ENCODE measurements at places on chromosomes 5 and 9.

- DNase-seq, result no peak
Observed at GRCh38 chr5:122858451-122858850, 13.0 kb downstream of the SNX24 start.

GRCh38 chr9:87607859-87608258 lies 110.2 kb downstream of the DAPK1 start:
- DNase-seq, result peak; percentile 84

- no peak for DNase-seq
Observed at GRCh38 chr9:110429453-110429852, 91.8 kb upstream of the TXNDC8 start.

GRCh38 chr9:137277329-137278041 lies at the start of gene TOR4A:
TSS of gene TOR4A (plus strand) at chr9:137277726. CDS start at chr9:137278690, 964 bp downstream.
- peak; percentile 85 for DNase-seq

- no peak for DNase-seq
Observed at GRCh38 chr5:50749181-50749580, 82.7 kb downstream of the PARP8 start.

GRCh38 chr5:116520771-116521170 lies 53.9 kb downstream of the SEMA6A start:
- no peak for DNase-seq

DNA sequence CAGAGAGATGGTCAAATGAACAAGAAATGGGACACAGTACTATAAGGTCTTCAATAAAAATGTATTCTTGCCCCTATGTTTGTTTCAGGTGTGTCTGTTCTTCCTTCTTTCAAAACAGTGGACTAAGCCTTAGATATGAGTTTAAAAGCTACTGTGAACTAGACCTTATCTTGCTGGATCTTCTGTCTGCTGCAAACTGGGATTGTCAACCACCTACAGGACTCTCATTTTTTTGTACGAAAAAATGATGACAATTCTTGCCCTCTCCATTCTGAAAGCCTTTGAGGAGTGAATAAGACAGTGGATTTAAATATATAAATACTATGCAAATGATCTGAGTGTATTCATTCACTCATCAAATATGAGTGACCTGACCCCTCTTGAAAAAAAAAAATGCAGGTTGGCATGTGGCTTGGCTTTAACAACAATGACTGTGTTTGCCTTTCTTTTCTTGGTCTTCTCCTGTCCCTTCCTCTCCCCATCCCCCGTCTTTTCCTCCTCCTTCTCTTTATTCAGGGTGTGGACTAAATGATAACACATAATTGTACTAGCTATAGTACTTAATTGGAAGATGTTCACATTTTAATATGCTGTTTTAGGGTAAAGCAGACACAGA lies 235.5 kb upstream of the TRIM32 start:
- no peak for DNase-seq

DNA sequence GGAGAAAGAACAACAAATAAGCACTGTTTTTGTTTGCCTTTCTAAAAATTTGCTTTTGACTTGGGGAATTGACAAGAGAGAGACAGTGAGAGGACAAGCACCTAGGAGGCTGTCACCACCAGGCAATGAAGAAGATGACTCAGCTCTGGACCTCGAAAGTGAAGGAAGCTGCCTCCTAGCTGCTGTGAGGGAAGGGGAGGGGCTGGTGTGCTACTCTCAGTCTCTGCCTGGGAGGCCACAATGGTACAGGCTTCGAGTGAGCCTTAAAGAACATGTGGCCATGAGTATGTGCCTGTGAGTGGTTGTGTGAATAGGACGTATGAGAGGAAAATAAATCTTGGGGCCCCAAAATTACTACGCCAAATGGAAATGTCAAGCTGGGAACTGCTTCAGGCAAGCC lies 7.1 kb upstream of the PLK2 start:
- DNase-seq, result peak; percentile 79

- no peak for DNase-seq
Observed at GRCh38 chr5:95735406-95735805, 4.3 kb downstream of the RHOBTB3 start.

GRCh38 chr9:132630811-132631210 lies 39.0 kb downstream of the DDX31 start:
- no peak for DNase-seq

DNA sequence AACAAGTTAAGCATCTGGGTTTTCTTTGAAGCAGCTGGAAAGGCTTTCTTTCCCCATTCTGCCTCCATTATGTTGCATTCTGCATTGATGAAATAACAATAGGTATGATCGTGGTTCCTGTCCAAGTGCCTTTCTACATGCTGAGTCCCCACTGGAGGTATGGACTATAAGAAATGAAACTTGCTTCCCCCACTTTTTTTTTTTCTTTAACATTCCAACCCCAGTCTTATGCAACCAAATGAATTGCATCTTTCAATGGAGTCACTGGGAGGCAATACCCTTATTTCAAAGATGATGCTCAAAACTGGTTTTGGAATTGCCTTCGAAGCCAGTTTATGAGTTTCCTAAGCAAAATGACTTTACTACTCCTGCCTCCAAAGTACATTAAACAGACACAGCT lies 58.9 kb downstream of the ARSB start:
- no peak for DNase-seq

DNA sequence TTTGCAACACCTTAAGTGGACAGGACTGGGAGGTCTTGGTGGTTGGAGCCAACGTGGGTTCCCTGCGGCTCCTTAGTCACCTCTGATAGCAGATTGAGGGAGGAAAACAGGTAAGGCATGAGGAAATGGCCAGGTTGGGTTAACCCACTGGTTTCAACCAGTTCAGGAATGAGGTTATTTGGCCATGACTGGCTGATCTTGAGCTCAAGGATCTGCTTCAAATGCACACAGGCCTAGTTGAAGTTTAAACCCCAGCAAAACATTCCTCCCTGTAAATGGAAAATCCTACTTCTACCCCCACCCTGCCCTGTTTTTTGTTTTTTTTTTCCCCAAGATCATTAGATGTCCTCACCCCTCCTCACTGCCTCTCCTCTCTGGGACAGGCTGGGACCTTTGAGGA lies 3.2 kb upstream of the NUP214 start:
- no peak for DNase-seq

DNA sequence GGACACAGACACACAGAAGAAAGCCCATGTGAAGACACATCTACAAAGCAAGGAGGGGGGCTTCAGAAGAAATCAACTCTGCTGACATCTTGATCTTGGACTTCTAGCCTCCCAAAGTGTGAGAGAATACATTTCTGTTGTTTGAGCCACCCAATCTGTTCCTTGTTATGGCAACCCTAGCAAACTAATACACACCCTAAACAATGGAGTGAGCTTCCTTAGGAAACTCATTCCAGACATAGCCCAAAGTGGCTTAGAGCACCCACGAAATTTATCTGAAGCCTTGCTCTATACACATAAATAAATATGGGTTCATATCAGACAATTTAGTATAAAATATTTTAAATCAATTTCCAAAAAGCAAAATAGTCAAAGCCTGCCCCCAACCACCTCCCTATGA lies 7.6 kb upstream of the TBC1D2 start:
- DNase-seq, result no peak

GRCh38 chr9:18718932-18719331 lies 245.0 kb downstream of the ADAMTSL1 start:
- no peak for DNase-seq

DNA sequence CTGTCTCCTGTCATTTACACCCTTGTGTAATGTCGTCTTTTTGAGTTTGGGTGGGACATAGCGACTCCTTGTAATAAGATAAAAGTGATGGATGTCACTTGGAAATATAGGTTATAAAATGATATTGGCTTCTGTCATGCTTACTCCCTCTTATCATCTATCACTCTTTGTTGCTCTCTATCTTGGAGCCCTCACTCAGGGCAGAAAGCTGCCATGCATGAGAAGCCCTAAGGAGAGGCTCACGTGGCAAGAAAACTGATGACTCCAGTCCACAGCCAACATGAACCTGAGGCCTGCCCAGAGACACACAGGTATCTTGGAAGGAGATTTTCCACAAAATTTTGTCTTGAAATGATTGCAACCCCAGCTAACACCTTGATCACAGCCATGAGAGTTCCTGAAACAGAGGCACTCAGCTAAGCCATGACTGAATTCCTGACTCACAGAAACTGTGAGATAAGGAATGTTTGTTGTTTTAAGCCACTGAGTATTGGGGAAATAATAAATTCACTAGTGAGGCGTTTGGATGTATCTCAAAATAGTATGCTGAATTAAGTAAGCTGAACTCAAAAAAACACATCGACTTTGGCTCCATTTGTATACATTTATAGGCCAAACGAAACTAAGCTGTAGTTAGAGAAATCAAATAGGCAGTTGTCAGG lies 216.7 kb downstream of the CDH18 start:
- no peak for DNase-seq

DNA sequence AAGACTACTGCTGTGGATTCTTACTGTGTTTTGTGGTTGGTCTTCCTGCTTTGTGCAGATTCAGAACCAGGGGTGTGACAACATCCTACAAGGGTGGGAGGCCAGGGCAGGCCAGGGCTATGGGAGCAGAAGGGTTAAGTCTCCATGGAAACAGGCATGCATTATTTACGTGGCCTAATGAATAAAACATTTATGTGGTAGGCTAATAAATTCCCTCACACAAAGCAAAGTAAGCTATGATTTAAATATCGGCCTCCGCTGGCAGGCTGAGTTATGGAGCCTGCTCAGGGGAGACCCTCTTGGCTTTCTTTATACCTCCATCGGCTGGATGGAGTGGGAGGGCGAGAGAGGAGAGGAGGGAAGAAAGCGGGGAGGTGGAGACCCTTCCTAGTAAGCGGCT lies 230.3 kb upstream of the MVB12B start:
- DNase-seq, result no peak

DNA sequence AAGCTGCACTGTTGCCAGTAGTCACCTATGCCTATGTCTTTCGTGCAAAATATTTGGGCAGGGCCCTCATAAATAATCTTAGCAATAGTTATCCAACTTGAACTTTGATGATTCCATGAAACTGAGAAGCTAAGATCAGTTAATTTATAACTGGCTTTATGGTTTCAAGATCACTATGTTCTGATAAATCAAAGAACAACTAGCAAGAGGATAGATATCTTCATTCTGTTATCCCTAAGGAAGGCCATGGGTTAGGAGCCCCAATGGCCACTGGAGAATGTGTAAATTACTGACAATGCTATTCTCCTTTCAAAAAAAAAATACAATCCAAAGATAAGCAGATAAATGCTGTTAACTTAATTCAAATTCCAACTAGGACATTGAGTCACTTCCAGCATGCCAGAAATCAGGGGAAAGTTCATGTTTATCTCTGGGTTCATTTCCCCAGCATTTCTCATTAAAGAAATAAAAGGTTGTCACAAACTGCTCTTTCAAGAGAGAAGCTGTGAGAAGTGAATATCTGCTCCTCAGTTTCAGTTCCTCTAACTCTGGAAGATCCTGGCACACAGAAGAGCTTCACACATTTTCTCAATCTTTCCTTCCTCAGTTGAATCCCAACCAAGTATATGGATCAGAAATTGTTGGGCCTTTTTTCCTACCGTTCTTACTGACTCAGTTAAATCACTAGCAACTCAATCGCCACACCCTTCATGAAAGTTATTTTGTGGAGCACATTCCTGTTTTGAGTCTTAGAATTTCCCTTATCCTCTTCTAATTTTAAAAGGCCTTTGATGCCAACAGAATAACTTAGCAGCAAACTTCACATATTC lies 59.6 kb upstream of the SLC1A1 start:
- peak; percentile 57 for DNase-seq

GRCh38 chr9:28999057-28999456 lies 1425.8 kb upstream of the C9orf72 start:
- DNase-seq, result no peak

- DNase-seq, result no peak
Observed at GRCh38 chr9:95497772-95498171, 19.0 kb downstream of the PTCH1 start.

DNA sequence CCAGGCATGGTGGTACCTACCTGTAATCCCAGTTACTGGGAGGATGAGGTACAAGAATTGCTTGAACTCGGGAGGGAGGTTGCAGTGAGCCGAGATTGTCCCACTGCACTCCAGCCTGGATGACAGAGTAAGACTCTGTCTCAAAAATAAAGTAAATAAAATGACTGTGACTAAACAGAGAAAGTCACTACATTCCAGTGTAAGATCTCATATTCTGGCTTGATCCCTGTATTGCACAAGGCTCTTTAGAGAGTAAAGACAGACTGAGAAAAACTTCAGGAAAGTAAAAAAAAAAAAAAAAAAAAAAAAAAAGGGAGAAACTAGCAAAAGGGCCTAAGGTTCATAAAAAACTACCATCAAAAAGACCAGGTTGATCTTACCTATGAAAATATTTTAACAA lies 106.6 kb upstream of the PJA2 start:
- no peak for DNase-seq

GRCh38 chr9:33129251-33129885 lies 37.8 kb downstream of the B4GALT1 start:
- DNase-seq, result no peak

DNA sequence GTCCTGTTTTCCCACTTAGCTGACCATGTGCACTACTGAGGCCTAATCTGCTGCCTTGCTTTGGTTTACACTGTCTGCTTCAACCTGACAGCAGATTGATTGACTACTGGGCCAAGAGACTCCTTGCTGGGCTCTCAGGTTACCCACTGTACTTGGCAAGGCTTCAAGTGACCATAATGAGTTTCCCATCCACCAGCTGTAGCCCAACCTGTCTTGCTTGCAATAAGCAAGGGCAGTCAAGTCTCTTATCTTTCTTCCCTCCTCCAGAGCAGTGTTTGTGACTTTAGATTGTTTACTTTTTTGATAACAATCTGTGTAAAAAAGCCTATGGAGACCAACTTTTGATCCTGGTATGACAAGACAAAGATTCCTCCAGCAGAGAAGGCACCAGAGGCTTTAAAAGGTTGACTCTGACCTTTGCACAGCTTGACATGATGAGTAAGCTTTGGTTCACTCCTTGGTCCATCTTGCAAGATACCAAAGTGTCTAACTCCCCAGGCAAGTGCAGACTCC lies 912.3 kb upstream of the SEMA6A start:
- no peak for DNase-seq

- DNase-seq, result peak; percentile 39
Observed at GRCh38 chr9:92506184-92506857, 24.0 kb upstream of the ASPN start.

GRCh38 chr9:76901801-76902200 lies 4.1 kb downstream of the PRUNE2 start:
- DNase-seq, result no peak

DNA sequence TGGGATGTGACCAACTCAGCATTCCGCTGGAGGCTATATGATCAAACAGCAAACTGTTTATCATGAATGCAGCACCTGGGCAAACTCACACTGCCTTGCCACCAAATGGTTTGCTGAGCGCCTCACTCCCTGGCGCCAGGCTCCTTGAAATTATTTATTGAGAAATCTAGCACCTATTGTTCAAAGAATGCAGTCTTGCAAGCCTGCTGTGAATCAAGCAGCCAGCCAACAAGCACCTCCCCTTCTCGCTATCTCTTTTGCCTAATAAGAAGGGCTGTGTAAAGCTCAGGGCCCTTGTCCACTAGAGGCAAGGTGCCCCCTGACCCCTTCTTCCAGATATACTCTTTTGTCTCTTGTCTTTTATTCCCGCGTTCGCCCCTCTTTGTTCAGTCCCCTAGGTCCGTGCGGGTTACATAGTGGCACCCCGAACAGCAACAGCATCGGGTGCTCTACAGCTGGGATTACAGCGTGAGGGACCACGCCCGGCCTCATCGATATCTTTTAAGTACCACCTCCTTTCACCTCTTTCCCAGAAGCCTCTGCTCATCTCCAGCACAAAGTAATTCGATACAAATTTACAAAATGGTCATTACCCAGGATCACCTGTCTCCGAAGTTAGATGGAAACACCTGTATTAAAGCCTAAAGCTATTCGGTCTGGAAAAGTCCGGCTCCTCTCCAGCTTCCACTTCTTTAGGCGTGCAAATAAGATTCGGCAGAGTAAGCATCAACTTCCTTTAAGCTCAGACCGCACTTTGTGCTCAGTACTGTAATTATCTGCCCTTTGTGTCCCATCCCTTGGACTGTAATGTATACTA lies 896 bp downstream of the RIGI start:
- DNase-seq, result peak; percentile 46

GRCh38 chr9:136246849-136247550 lies 1.4 kb upstream of the QSOX2 start:
- DNase-seq, result no peak

Measured in inflammatory macrophage treated with lipopolysaccharide for 4 hours (primary cell).